Sciatic nerve (tissue), 2 donors: ENCODE measurements at places on chromosomes 3 and 15.

- DNase-seq, result no peak
Measured at GRCh38 chr3:17852217-17852616, 109.8 kb upstream of the TBC1D5 start.

DNA sequence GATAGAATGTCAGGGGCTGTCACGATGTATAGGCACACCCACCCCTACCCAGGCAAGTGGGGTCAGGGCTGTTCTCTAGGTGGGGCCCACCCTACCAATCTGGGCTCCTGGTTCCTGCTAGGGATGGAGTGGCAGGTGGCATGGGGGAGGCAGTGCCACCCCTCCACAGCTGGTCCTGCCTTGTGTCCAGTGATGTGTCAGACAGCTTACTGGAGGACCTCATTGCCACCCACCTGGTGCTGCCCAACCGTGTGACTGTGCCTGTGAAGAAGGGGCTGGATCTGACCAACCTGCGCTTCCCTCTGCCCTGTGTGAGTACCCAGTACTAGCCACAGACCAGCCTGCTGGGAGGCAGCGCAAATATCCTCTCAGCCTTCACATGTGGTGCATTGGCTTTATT lies 27.5 kb downstream of the ESYT3 start:
- no peak for DNase-seq

- no peak for DNase-seq
Measured at GRCh38 chr3:69082361-69082760, 2.2 kb upstream of the UBA3 start.

GRCh38 chr3:8766148-8766547 lies 3.3 kb downstream of the OXTR start:
- no peak for DNase-seq

GRCh38 chr3:184140436-184140835 lies 5.3 kb downstream of the EIF2B5 start:
- peak; percentile 54 for DNase-seq
